ENCODE measurements at places on chromosomes 16 and 17.

- DNase-seq = no peak
Observed at GRCh38 chr16:63188086-63188771, 1152.0 kb upstream of the CDH8 start.

DNA sequence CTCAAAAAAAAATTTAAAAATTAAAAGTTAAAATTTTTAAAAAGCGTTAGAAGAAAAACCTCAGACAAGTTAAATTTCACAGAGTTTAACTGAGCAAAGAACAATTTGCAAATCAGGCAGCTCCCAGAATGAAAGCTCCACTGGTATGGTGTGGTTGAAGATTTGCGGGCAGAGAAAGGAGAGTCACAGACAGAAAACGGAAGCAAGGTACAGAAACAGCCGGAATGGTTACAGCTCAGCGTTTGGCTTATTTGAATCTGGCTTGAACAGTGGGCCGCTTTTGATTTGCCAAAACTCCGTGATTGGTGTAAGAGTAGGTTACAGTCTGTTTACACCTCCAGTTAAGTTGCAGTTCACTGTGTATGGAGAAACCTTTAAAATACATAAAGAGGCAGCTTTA lies 297.1 kb downstream of the HS3ST4 start:
- no peak for DNase-seq

DNA sequence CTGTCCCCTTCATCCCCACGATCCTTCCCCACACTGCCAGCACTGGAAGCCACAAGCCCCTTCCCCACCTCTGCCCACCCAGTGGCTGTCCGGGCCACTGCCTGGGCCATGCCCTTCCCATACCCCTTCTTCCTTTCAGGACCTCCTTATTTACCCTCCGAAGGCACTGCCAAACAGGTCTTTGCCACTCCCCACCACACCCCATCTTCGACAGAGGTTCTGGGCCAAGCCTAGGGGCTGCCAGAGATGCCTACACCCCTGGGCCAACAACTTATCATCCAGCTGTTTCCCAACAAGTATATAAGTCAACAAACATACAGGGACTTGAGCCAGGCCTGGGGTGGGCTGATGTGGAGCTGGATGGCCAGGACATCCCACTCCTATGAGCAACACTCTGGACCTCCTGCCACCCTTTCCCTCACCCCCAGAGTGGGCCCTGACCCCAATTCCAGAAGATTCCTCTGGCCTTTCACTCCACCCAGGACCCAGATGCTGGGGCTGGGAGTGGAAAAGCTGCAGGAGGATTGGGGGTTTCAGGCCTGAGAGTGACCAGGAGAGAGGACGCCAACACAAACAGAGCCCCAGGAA lies 1.5 kb upstream of the PPP1R1B start:
- no peak for DNase-seq

DNA sequence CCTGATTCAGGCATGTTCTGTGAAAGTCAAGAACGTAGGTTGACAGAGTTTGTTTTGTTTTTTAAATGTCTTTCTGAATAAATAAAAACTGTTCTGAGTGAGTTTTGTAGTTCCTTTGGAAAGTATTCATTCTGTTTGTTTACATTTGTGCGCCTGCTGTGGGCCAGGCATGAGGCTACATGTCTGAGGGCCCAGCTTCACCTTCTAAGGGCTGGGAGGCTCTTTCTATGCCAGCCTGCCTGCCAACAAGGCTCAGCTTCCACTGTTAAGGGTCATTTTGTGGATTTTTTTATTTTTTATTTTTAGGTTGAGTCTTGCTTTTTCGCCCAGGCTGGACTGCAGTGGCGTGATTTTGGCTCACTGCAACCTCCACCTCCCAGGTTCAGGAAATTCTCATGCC lies 6.1 kb downstream of the WWOX start:
- no peak for DNase-seq

DNA sequence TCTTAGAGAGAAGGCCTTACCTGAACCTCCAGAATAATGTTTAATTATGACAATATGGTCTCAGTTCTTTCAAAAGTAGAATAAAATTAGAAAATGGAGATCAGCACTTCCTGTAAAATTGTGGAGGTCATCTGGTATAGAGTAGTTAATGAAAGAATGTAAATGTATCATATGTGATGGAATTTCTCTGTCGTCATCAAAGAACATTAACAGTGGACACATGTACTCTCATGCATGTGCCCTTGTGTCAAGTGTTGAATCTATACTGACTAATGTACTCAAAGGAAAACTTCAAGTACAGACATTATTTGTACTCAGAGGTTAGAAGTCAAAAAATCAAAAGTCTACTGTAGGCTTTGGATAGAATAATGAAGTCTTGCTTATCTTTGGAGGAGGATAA lies 129.2 kb upstream of the MYOCD start:
- no peak for DNase-seq

GRCh38 chr17:64160378-64160777 lies 30.4 kb upstream of the ERN1 start:
- DNase-seq = no peak
